ENCODE measurements at places on chromosomes 2 and 18.
A peak's percentile ranks its signal among the peaks of the same experiment; 100 is the strongest.

GRCh38 chr2:168165397-168165796 is 82.0 kb downstream of the STK39 start:
- DNase-seq = no peak

DNA sequence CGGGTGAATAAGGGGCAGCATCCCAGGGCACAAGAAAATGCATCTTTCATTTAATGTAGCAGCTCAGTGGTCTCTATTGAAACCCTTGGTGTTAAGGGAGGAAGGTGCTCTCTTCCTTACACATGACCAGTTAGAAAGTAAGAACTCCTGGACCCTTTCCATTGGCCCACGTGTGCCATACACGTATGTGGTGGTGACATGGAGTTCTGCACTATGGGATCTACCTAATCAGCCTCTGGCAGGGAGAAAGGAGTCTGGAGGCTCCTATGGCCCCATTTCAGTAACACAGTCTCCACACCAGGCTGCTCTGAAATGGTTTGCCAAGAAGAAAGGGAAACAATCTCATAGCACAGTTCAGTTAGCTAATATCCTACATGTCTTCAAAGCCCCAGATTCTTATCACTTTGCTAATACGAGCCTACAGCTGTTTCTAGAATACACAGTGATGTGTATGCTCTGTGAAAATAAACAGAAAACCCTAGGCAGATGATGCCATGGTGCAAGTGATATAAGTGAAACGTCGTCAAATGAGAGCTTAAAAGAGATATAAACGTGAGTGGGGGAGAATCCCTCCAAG is 7.0 kb downstream of the EFEMP1 start:
- no peak for DNase-seq

DNA sequence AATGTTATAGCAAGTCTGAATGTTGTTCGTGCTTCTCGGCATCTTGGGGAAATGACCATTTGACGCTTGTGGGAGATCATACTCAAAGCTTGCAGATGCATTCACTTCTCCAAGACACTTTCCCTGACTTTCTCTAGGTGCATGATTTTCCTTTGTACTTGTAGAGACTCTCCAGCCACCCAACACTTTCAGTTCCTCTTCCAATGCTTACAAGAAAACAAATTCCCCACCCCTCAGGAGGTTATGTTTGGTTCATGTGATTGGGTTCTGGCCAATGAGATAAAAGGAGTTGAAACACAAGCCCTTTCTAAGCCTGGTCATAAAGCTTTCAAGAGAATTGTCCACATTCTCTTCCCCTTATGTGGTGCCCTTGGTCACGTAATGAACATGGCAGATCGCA is 156.3 kb downstream of the EPHA4 start:
- DNase-seq = no peak

DNA sequence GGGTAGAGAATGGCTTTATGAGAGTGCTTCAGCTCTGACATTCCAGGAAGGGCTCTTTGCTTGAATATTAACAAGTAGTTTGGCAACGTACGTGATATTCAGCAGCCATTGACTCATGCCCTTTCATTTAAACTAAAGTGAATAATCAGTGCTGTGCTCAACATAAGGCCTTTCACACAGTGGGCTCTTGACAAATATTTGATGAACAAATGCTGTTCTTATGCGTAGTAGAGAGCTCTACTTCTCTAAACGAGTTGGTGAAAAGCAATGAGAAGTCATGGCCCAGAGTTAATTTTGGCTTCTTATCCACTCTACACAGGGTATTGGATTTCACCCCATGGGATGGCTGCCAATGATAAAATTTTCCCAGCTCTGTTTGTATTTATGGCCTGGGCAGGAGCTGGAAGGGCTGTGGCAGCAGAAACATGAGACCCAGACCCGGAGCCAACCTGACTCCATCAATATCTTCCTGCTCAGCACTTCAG is 338.9 kb downstream of the CCDC85A start:
- no peak for DNase-seq

DNA sequence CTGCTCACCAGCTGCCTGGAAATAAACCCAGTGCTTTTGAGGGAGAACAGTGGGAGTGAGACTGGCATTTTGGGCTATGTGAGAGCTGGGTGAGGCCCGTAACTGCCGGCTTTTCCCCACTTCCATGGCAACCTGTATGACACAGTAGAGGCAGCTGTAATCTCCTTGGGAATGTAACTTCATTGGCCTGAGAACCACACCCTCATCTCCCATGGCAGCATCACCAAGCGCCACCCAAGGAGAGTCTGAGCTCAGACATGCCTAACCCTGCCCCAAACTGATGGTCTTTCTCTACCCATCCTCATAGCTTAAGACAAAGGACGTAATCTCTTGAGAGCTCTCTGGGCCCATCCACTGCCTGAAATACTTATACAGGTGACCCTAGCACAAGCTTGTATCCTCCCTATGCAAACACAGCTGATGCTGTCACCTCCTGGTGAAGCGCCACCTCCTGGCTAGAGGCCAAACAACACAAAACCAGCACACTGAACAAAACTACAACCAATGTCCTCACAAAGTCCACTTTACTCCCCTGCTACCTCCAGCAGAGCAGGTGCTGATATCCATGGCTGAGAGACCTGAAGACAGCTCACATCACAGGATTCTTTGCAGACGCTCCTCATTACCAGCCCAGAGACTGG is 763.4 kb upstream of the NRXN1 start:
- DNase-seq = no peak

DNA sequence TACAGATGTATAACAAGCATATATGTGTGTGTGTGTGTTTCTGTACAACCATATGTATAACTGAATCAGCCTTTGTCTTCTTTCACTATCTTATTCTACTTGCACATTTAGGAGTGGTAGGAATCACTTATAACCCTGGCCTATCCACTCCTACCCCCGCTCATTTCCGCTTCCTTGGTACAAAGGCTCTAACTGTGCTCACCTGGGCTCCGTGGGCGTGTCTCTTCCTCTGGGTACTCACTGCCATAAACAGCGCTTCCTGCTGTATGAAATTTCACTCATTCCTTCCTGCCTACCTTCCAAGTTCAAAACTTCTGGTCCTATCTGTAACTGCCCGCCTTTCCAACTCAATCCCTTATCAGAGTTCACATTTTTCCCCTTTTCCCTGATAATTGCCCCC is 815.5 kb downstream of the EPHA4 start:
- DNase-seq = no peak

GRCh38 chr2:13745330-13745729 is 887.2 kb upstream of the LRATD1 start:
- no peak for DNase-seq

- DNase-seq = no peak
Measured at GRCh38 chr2:10548626-10549025, 100.5 kb upstream of the ODC1 start.

DNA sequence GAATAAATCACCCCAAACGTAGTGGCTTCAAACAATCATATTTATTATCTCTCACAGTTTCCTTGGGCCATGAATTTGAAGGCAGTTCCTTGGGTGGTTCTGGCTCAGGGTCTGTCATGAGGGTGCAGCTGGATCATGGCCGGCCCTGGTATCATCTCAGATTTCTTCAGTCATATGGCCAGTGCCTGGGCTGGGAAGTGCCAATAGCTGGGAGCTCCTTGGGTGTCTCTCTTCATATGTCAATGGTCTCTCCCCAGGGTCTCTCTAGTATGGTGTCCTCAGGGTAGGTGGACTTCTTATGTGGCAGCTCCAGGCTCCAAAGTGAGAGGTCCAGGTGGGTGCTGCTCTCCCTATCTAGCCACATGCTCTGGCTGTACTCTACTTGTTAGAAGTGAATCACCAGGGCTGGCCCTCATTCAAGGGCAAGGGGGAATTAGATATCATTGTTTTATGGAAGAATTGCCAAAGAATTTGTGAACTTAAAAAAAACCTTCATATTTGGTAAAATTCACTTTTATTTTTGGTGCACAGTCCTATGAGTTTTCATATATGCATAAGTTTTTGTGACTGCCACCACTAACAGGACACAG is 15.4 kb downstream of the FHOD3 start:
- DNase-seq = peak; percentile 25

DNA sequence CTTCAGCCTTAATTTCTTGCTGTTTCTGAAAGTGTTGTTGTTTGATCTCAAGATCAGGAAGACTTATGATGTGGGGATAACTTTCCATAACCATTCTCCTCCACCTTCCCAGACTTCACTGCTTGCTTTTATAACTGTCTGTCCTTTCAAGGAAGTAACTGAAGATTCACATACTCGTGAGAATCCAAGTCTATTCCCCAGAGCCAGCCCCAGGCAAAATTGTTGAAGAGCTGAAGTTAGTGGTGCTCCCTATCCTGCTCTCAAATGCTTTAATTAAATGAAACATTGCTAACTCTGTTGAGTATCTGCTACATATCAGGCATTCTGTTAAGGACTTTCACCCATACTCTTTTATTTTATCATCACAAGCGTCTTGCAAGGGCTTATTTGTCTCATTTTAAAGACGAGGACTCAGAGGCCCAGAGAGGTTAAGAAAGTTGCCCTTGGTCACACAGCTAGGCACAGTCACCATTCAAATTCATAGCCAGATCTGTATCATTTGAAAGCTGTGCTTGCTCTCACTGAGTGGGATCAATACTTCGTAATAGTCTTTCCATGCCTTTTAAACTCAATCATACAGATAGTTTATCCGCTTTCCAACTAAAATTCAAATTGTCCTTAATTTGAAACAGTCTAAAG is 189.8 kb upstream of the TCF4 start:
- no peak for DNase-seq

DNA sequence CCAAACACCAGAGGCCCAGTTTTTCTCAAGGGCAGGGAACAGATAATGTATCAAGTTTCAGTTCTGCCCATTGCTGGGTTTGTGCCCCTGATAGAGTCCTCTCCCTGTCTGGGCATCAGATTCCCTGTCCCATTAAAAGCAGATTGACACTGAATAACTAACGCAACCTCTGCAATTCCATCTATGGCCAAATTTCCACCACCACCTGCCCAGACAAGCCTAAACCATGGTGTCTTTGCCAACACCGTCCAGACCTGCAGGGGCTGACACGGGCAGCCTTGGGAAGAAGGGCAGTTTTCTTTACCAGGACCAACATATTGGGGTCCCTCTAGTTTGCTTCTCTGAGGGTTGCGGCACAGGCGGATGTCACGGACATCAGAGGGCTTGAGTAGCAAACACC is 26.4 kb upstream of the PAX8 start:
- DNase-seq = no peak

- DNase-seq = no peak
Measured at GRCh38 chr2:73112026-73112912, 479 bp downstream of the RAB11FIP5 start.

DNA sequence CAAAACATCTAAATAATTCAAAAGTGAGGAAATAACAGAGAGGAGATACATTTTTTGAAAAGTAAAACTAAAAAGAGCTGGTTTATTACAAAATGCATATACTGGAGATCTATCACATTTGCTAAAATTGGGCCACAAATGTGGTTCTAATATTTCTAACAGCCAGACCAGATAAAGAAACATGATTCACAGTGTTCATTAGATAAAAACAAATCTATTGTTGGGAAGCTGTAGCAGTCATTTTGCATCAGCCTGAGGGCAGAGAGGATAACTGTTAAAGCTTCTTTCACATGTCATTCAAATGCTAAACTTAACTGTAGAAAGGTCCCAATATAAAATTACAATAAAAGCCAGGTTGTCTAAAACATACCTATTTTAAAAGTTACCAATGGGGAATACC is 148.3 kb downstream of the GULP1 start:
- no peak for DNase-seq

DNA sequence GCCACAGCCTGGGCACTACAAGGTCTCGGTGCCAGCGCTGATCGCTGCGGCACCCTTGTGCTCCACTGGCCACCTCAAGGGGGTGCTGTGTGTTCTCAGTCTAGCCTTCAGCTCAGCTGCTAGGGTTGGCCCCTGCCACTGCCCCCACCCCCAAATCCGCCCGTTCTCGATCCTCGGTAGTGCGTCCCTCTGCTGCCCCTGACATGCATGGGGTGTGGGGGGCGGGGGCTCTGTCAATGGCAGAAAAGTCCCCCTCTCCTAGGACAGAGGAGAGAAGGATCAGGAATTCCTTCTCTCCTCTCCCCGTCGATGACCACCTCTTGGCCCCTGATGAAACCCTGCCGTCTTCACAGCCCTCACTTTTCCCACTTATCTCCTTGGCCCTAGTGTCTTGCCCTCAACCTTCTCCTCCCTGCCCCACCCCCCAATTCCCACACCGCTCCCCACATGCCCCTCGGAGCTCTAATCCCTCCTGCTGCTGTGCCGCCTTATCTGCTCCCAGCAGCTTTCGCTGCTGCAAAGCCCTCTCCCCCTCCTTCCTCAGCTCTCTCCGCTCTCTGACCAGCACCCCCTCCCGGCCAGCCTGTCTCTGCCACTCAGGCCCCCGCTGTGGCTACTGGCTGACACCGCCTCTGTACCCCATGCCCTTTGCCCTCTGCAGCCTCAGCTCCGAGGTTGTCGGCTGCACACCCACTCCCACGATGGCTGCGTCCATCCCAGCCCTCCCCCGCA is 4.3 kb upstream of the ASIC4 start:
- DNase-seq = no peak

DNA sequence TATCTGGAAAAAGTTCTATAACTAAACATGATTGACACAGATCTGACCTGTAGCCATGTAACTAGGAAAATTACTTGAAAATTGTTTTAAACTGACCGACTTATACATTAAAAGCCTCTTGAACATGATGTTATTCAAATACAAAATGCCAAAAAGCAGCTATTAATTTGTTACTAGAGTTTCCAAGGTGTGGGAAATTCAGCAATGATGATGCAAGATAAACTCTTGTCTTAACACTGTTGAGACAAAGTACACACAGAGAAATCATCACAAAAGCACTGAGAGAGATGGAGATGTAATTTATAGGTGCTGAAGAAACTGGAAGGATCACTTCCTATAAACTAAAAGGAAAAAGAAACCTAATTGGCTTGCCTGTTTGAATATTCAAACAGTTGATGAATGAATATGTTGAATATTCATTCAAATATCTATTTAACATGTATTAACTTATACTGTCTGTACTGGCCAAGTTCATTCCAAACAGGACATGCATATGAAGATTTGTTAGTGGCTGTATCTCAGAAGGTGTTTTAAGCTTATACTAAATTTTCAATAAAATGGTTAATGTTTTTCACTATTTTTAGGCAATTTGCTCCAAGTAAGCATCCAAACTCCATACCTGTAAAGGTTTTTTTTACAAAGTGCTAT is 34.6 kb upstream of the WDR75 start:
- no peak for DNase-seq

- no peak for DNase-seq
Measured at GRCh38 chr18:63551769-63552168, 9.6 kb downstream of the SERPINB12 start.

DNA sequence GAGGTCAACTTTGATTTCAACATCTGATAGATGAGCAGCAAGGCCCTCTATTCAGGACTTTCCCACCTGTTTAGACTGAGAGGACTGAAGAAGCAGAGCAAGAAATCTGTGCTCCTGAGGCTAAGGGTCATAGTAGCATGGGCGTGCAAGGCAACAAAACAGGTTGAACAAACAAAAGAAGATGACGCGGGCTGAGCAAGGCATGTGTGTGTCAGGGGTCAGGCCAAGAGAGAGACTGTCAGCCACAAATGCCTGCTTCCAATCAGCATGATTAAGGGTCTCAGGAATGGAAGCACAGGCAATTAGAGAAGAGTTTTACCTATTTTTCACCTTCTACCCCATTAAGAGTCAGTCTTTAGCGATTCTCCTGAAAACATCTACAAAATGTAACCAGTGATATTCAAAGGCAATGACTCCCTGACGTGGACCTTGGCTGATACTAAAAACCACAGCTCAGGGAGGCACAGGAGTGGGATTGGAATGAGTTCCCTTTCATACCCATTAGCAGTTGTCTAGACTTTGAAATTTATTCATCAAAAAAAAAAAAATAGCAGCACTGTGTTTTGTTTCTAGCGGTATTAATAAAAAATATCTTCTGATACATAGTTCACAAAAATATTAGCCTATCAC is 81.9 kb downstream of the DYNAP start:
- no peak for DNase-seq
